PC-9 (cell line): ENCODE measurements at places on chromosomes 16 and 17. TPM values are rescaled to one million over a fixed set of nuclear protein-coding genes. Genes with fewer than 3 reads are reported as not detected.

GRCh38 chr17:7034955-7035590 lies 742 bp upstream of the SLC16A13 start:
- DNase-seq, result no peak

DNA sequence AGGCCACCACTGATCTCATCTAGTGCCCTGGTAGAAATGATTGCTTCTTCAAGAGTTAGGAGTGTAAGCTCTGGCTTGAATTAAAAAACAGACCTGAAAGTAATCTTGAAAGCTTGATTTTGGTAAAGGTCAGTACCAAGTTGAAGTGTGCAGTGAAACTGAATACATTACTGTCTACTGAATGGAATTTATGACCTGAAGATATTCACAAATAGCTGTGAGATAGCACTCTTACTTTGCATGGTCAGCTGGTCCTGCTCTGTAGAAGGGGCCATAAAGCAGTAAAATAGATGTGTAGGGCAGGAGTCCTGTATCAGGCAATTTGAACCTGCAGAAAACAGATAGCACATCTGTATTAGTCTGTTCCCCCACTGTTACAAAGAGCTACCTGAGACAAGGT lies 78.6 kb downstream of the MYH13 start:
- no peak for DNase-seq

The B3GNT9 gene
- 4.0 and 4.2 TPM in 2 replicates for total RNA-seq

- DNase-seq, result no peak
These were observed 10.6 kb upstream of the SUZ12 start for GRCh38 chr17:31926100-31926729.

DNA sequence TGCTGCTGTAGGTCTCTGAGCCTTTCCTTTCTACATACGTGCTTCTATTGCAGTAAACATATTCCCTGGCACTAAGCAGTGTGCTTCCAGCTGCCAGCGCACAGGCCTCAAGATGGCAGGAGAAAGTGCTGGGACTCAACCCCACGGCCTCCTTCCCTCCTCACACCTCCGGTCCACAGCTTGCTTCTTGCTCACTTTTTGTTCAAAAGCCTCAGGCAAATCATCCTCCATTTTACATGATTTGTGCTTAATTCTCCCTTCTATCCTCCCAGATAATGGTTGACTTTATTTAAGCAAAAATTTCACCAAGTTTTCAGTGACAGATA lies 5.4 kb downstream of the CDK5R1 start:
- no peak for DNase-seq

- DNase-seq, result peak; percentile 68
These were observed 141.4 kb downstream of the TMEM132E start for GRCh38 chr17:34720760-34721159.
